T-cell (primary cell): ENCODE measurements at places on chromosomes 5 and 9.

DNA sequence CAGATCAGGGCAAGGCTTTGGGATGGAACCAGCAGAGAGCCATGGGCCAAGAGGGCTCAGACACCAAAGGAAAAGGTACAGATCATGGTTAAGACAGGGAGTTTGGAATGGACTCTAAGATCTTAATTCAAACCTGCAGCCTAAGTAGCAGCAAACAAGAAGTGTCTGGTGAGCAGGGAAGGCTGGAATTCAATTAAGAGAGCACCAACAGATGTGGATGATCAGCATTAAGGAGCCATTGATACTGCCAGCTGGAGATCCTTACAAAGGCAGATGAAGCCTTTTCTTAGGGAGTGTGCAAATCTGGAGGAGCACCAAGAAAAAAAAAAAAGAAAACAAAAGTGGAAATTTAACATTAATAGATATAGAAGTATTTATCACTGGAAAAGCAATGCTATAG lies 516.8 kb downstream of the RASEF start:
- H3K27ac ChIP-seq: no peak overlapping the region
- H3K27me3 ChIP-seq: no peaks in the 10 kb centered on the region
- no peak overlapping the region for H3K4me3 ChIP-seq
- no peak for DNase-seq

DNA sequence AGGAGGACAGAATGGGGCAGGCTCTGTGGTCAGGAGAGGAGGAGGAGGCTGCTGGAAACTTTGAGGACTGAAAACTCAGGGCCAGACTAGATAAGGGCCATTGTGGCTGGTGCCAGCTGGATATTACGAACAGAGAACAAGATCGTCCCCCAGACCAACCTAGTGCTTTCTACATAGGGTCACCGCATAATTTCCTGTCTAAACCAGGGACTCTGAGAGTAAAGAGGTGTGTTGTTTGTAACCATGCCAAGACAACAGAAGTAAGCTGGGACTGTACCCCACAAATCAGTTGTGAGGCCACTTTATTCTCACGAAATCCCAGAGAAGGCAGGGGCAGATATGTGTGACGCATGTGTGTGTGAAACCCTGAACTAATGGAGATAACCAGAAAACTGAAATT lies 20.3 kb upstream of the GFPT2 start:
- no peaks in the 10 kb centered on the region for H3K36me3 ChIP-seq
- H3K27ac ChIP-seq: no peak overlapping the region
- H3K27me3 ChIP-seq: peaks cover 26% of the 10 kb centered on the region

- no peak overlapping the region for H3K4me3 ChIP-seq
- no peaks in the 10 kb centered on the region for H3K4me1 ChIP-seq
- no peaks in the 10 kb centered on the region for H3K27me3 ChIP-seq
Measured at GRCh38 chr9:119343059-119343990, 25.9 kb downstream of the BRINP1 start.

GRCh38 chr5:143923634-143924266 lies 111.8 kb downstream of the HMHB1 start:
- no peak overlapping the region for H3K27ac ChIP-seq
- no peaks in the 10 kb centered on the region for H3K36me3 ChIP-seq
- no peaks in the 10 kb centered on the region for H3K27me3 ChIP-seq
- no peak overlapping the region for H3K4me3 ChIP-seq
- no peaks in the 10 kb centered on the region for H3K4me1 ChIP-seq

DNA sequence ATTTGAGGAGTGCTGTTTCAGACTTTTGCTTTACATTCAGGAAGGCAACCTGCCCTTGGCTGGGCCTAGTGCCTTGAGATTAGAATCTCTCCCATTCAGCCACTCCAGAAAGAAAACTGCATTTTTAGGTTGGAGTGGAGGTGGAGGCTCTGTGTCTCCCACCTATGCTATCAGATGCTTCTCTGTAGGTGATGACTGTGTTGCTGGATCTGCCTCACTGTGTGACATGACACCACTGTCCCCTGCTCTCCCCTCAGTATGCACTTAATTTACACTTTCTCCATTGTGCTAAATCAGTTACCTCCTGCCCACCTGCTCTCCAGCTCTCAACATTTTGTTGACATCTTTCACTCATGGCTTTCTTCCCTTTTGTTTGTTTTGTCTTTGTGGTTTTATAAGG lies 265.8 kb downstream of the TENT4A start:
- no peak for DNase-seq
- H3K4me1 ChIP-seq: no peaks in the 10 kb centered on the region
- H3K27ac ChIP-seq: no peak overlapping the region
- no peaks in the 10 kb centered on the region for H3K27me3 ChIP-seq

DNA sequence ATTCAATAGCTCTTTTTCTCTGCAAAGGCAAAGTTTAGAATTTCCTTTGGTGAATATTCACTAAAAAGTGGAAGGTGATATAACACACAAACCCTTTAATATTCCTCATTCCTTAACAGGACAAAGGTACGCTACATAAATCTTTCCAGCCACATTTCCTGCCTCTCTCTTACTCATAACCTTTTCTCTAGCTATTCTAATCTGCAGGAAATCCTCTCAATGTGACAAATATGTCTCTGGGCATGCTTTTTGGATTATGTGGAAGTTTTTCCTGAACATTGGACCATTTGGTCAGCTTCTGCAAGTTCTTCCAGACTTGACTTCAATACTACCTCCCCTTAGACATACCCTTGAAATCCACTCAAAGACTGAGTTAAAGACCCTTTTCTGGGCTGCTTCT lies 186.3 kb upstream of the TUSC1 start:
- H3K27me3 ChIP-seq: no peaks in the 10 kb centered on the region
- DNase-seq: no peak
- no peaks in the 10 kb centered on the region for H3K4me1 ChIP-seq
- H3K4me3 ChIP-seq: no peak overlapping the region
- no peak overlapping the region for H3K27ac ChIP-seq
- H3K36me3 ChIP-seq: no peaks in the 10 kb centered on the region
